ENCODE measurements at places on chromosomes 7 and 10. TPM values are rescaled to one million over a fixed set of nuclear protein-coding genes. Genes with fewer than 3 reads are reported as not detected.
A peak's percentile ranks its signal among the peaks of the same experiment; 100 is the strongest.

- no peak for DNase-seq
Measured at GRCh38 chr7:122256046-122256445, 48.5 kb downstream of the FEZF1 start.

The PCGF6 gene
- 6.7 TPM for total RNA-seq

DNA sequence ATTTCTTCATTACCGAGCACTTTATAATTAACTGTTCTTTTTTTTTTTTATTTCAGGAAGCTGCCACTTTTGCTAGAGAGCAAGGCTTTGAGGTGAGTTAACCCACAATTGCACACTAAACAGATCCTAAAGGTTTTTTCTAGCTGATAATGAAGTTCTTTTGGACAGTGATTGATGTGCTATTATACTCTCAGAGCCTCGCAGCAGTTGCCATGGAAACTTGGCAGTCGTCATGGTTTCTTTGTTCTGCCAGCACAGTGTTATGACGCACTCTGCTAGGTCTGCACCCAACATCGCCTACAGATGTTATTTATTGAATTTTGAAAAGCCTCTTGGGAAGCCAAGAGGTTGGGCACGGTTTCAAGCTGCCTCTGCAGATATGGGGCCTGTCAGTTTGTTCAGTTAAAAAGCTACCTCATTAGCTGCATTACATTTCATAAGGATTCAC lies 237.2 kb upstream of the KAT6B start:
- DNase-seq: peak; percentile 74

The NME8 gene
- total RNA-seq: not detected

The NKX2-3 gene
- total RNA-seq: not detected

- DNase-seq: peak; percentile 50
Measured at GRCh38 chr10:60964257-60965235, 20.6 kb upstream of the RHOBTB1 start.

The INSIG1 gene
- total RNA-seq: 66.5 TPM

DNA sequence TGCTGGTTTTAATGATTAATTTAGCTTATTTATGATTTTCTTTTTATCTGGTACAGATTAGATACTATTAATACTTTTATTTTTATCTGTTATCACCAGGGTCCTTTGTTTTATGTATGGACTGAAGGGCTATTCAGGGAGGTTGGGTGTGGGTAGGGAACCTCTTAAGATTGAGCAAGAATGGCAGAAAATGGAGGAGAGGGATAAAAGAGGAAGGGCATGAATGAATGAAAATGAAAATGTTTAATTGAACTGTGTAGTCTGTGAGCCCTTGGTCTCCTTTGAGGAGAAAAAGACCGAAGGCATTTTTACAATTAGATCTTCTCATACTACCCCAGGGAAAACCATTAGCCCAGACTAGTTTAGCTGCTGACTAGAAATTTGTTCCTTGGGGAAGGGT lies 93.1 kb downstream of the CDK14 start:
- DNase-seq: no peak

DNA sequence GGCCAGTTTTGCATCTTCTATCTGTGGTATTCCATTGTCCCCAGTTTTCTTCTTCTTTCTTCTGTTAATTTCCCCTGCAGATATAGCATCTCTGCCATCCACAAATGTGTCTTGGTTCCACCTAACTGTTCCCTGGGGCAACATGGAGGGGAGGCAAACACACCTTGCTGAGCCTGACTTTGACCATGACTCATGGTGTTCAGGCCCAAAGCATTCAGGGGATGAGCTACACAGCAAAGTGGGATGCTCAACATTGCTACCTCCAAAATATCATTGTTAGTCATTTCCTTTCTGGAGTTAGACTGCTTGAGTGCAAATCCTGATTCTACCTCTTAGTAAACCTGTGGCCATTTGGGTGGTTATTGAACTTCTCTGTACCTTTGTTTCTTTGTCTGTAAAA lies 542.7 kb downstream of the LRMDA start:
- no peak for DNase-seq

- no peak for DNase-seq
Measured at GRCh38 chr7:108329514-108329913, 126.7 kb downstream of the NRCAM start.

DNA sequence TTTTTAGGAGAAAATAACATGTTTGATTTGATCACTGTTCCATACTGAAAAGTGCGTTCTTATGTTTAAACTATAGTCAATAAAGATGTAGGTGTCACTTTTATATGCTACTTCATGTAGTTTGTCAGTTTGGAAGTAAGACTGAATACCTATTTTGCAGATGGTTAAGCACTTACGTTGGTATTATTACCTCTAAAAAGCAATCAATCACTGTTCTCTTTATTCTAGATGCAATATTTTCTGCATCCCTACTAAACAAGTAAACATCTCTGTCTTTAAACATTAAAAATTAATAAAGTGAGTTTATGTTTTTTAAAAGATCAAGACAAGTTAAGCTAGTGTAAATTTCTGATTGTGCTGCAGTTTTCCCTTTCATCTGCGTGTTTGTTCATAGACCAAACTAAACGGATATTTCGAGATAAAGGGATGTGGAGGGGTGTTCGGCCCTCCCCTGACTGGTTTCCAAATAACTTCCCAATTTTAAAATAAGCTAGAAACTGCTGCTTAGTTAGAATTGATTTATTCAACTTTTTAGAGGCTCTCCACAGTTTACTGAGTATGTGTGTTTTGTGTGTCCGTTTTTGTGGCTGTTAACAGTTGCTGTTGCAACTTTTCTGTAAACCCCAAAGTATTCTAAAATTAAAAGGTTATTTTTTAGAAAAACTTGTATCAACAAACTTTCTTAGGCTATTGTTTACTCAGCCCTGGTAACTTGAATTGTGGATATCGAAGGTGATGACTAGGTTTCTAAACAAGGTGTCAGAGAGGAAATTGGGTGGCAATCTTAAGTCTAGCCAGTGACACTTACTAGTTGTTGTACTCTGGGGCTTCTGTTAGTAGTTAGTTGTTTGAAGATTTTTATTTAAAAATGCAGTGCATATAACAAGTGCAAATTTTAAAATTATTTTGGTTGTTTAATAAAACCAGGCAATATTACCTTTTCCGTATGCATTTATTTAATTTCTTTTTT lies 974 bp downstream of the KIF11 start:
- no peak for DNase-seq

The SYT15B gene
- 0.15 TPM for total RNA-seq

- DNase-seq: no peak
Measured at GRCh38 chr10:32951111-32951510, 6.9 kb downstream of the ITGB1 start.

The LRRC61 gene
- 10.7 TPM for total RNA-seq

The TNS3 gene
- total RNA-seq: 1.4 TPM

DNA sequence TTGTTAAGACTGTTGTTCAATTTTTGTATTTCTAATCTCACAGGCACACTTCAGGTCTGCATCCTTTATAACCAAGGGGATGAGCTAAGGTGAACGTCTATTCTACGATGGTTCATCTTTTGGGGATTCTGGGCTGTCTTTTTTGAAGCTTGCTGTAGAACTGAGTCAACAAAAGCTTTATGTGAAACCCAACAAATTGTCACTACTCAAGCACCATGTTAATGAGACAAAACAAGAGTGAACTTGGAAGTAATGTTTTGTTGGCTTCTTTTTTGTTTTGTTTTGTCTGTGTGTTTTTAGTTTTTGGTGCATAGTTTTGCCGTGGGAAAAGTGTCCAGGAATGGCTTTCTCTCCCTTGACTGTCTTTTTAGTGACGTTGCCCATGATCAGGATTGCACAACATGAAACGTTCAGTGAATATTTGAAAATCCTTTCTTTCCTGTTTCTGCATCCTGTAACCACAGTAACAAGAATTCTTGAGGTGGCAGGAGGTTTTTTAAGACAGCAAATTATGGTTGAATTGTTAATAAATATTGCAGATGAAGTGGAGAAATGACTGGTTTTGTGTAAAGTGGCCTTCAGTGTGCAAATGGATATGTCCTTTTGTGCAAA lies 65.6 kb downstream of the WIPF3 start:
- no peak for DNase-seq

GRCh38 chr7:107326061-107326460 lies 143.8 kb upstream of the GPR22 start:
- DNase-seq: no peak

DNA sequence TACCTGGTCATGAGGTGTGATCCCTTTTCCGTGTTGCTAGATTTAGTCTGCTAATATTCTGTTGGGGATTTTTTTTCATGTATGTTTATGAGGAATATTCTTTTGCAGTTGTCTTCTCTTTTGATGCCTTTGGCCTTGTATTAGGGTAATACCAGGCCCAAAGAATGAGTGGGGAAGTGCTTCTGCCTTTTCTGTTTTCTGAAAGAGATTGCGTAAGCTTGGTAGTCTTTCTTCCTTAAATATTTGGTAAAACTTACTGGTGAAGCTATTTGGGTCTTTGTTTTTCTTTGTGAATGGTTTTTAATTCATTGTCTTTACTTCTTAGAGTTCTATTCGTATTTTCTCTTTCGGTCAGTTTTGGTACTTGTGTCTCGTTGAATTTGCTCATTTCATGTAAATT lies 51.1 kb downstream of the SHH start:
- no peak for DNase-seq

DNA sequence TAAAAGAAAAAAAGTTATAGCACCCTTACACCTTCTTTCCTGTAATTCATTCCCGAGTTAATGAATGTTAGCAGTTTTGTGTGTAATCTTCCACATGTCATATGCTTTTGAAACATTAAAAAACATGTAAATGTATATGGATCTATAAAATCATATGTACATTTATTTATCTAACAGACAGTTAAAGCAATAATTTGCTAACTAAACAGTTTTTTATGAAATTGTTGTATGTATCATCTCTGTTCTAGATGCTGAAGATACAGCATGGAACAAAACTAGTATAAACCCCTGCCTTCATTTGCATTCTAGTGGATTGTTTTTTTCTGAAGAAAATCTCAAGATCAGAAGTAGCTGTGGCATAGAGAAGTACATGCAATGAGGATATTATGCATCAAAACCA lies 165.0 kb downstream of the POU6F2 start:
- DNase-seq: no peak

The ZCCHC24 gene
- total RNA-seq: 1.8 TPM

GRCh38 chr7:28112883-28113540 lies 67.6 kb downstream of the JAZF1 start:
- DNase-seq: no peak

DNA sequence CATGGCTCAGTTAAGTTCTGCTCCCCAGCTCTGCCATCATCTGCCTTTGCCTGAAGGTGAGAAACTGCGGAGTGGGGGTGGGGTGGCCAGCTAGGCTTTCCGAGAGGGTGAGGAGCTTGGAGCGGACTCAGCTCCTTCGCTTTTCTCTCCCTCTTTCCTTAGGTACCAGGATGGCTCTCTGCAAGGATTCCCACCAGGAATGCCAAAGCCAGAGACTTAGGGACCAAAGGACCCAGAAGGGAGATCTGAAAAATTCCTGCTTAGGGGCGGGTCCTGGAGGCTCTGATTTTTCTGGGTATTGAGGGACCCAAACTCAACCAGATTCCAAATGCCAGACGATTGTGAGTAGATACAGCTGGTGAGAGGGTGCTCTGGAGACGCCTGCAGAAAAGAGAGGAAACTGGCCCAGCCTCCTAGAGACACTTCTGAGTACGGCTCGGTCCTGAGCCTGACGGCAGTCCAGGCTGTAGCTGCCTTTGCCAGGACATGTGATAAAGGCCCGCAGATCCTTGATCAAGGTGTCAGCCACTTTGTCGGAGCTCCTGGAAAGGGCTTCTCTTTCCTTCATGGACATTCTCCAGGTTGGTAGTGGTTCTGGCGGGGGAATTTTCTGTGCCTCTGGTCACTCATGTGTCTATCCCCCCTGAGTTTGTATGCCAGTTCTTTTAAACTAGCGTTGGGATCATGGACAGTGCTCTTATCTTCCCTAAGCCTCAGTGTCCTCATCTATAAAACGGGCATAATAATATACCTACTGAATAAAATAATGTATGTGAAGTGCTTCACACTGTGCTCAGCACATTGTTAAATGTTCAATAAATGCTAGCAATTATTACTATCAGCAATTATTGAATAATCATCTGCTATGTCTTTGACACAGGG lies 42.5 kb upstream of the BTRC start:
- no peak for DNase-seq

DNA sequence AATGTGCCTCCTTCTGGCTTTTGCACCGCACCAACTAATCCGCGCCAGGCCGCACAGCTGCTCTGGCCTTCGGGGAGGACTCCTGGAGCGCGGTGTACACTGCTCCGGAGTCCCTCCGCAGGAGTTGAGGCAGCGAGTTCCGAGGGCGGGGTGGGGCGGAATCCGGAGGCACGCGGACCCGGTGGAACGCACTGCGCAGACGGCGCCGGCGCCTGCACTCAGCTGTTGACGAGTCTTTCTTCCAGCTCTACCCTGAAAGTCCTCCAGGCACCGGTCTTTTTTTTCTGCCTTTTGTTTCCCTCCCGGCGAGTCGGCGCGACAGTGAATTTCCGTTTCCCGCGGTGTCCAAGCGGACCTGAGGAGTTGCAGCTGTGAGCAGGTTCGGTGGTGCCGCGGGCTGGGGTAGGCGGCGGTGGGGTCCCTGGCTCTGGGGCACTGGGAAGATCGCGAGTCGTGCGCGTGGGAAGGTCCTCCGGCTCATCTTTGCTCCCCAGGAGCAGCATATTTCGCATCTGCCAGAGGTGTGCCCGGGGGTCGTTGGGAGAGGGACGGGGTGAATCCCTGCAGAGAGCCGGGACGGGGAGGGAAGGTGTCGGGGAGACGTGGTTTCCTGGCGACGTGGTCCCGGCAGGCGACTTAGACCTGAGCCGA lies 44.1 kb downstream of the SFTPD start:
- no peak for DNase-seq

- no peak for DNase-seq
Measured at GRCh38 chr10:32995066-32995622, 37.1 kb upstream of the ITGB1 start.

The GIMAP8 gene
- total RNA-seq: 8.0 TPM

GRCh38 chr7:142606081-142606480 lies 143.2 kb upstream of the PRSS1 start:
- no peak for DNase-seq

DNA sequence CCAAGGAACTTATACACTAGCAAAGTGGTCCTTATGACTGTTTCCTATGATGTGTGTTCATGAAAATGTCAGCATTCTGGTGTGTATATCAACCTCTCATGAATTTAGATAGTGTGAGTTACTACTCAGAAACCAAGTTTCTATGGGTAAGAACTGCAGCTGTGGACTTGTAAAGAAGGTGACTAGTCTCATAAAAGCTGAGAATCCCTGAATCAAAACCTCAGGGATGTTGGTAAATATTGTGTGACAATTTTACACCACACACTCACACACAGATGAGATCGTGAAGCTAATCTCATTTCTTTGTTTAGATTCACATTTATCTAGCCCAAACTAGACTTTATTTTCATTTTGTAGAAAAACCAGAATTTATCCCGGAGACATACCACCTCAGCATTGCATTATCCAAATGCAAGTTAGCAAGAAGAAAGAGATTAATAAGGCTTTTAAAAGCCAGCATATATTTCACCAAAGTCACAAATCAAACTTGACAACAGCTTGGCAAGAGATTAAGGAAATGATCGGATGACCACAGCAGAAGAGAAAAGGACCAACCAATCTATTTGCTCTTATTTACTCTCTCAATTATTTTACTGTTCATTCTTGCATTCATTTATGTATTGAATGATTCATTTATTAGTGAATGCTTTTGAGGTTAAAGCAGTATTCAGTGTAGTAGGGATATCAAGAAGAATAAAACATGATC lies 92.9 kb downstream of the PLXDC2 start:
- DNase-seq: no peak

GRCh38 chr10:123604506-123604905 lies 61.6 kb upstream of the GPR26 start:
- DNase-seq: no peak

Measured in CD4-positive, CD25-positive, alpha-beta regulatory T cell (primary cell).